ENCODE measurements at places on chromosomes 3 and 15. TPM values are rescaled to one million over a fixed set of nuclear protein-coding genes. Genes with fewer than 3 reads are reported as not detected.

HIGD2B gene
- 0.26 TPM for total RNA-seq

GOLGA6L7 gene
- total RNA-seq, result not detected

TRIM42 gene
- not detected for total RNA-seq

VWA5B2 gene
- not detected for total RNA-seq

CLDN1 gene
- 2.6 TPM for total RNA-seq

CCR9 gene
- not detected for total RNA-seq

ZNF620 gene
- 1.3 TPM for total RNA-seq

RETNLB gene
- not detected for total RNA-seq

ACTC1 gene
- total RNA-seq, result 0.33 TPM

GXYLT2 gene
- total RNA-seq, result 14.1 TPM

KIF15 gene
- total RNA-seq, result 3.8 TPM

CDHR4 gene
- not detected for total RNA-seq

STAG1 gene
- total RNA-seq, result 48.0 TPM

Measured in fibroblast of lung (primary cell).